Activated naive CD4-positive, alpha-beta T cell (primary cell): ENCODE measurements at places on chromosomes 3 and 15.

DNA sequence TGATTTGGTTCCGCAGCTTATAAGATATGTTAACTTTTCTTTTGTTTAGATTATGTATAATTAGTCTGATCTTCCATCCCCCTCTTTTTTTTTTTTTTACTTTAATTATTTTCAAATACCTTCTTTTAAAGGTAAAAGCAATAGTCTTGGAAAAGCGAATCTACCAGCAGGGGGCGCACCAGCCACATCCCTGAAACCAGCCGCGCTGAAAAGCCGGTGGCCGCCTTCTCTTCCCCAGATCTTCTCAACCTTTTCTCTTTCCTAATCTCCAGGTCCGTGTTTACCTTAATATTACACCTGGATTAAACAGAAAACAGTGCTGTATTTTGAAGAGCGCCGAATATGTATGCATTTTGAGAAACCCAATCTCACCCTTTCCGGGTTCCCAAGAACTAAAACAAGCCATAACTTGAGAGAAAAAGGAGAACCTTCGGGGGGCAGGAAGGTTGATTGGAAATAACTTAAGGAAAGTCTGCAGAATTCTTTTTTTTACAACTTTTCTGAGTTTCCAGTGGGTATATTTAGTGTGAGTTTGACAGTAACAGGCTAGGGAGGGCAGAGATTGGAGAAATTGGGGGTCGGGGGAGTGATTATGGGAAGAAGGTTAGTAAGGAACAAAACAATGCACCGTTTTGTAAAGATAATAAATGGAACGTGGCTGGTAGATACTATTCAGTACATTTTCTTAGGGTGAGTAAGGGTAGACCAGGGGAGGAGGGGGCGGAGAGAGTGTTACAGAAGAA is 2.0 kb upstream of the SOX2 start:
- DNase-seq = peak; percentile 39

DNA sequence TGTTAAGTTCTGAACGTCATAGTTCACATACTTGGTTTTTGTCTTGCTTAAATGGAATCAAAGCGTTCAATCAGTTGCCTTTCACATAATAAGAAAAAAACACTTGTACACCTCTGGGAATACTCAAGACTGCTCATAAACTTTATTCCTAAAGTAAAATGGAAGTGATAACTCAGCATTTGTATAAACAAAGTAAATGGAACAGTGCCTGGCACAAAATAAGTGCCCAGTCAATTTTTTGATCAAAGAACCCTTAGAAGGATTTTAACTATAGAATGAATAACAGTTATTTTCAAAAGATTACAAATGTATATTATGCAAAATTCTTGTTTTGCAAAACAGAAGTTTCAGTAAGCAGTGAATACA is 1.3 kb downstream of the RAB5A start:
- DNase-seq = no peak

DNA sequence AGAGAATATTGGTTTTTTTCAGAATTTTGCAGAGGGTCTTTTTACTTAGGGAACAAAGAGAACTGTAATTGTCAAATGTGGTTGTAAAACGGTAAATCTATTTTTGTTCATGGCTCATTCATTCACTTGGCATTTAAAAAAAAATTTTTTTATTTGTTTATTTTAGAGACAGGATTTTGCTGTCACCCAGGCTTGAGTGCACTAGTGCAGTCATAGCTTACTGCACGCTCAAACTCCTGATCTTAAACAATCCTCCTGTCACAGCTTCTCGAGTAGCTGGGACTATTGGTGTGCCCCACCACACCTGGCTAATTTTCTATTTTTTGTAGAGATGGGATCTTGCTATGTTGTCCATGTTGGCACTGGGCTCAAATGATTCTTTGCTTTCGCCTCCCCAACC is 301.8 kb downstream of the LPP start:
- DNase-seq = no peak

DNA sequence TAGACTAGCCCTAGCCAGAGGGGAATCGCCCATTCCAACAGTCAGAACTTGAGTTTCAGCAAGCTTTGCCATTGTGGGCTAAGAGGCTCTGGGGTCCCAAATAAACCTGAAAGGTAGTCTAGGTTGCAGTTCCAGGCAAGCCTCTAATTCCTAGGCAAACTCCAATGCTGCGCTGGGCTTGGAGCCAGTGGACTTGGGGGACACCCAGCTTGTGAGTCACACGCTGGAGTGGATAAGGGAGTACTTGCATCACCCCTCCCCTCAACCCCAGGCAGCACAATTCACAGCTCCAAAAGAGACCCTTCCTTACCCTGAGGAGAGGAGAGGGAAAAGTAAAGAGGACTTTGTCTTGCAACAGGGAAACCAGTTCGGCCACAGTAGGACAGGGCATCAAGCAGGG is 105.2 kb upstream of the DPPA4 start:
- DNase-seq = no peak

- no peak for DNase-seq
These were observed 39.0 kb downstream of the RASA2 start for GRCh38 chr3:141525814-141526213.

GRCh38 chr3:126375835-126376331 is 18.7 kb upstream of the KLF15 start:
- no peak for DNase-seq

- DNase-seq = no peak
These were observed 34.3 kb upstream of the ANPEP start for GRCh38 chr15:89848970-89849292.

DNA sequence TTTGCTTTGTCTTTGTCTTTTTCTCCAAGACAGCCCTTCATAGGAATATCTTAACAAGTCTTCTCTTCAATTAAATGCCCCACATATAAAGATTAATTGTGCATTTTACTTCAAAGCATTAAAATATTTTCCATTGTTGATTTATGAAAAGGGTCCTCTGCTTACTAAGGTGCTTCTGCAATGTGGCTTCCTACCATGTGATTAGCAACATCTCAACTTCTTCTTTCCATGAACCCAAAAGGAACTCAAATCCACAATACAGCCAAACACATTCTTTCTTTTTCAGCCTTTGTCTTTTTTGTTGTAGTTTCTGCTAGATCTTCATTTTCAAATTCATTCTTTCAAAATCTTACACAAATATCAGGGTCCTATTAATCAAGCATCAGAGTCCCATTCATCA is 309.2 kb downstream of the NSUN3 start:
- no peak for DNase-seq

DNA sequence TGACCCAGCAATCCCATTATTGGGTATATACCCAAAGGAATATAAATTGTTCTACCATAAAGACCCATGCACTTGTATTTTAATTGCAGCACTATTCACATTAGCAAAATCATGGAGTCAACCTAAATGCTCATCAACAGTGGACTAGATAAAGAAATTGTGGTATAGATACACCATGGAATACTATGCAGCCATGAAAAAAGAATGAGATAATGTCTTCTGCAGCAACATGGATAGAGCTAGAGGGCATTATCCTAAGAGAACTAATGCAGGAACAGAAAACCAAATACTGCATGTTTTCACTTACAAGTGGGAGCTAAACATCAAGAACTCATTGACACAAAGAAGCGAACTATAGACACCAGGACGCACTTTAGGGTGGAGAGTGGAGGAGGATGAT is 466.7 kb downstream of the MECOM start:
- DNase-seq = no peak

GRCh38 chr3:13133471-13133981 is 60.3 kb upstream of the IQSEC1 start:
- DNase-seq = no peak

GRCh38 chr15:33031324-33031821 is 163.1 kb downstream of the FMN1 start:
- no peak for DNase-seq

DNA sequence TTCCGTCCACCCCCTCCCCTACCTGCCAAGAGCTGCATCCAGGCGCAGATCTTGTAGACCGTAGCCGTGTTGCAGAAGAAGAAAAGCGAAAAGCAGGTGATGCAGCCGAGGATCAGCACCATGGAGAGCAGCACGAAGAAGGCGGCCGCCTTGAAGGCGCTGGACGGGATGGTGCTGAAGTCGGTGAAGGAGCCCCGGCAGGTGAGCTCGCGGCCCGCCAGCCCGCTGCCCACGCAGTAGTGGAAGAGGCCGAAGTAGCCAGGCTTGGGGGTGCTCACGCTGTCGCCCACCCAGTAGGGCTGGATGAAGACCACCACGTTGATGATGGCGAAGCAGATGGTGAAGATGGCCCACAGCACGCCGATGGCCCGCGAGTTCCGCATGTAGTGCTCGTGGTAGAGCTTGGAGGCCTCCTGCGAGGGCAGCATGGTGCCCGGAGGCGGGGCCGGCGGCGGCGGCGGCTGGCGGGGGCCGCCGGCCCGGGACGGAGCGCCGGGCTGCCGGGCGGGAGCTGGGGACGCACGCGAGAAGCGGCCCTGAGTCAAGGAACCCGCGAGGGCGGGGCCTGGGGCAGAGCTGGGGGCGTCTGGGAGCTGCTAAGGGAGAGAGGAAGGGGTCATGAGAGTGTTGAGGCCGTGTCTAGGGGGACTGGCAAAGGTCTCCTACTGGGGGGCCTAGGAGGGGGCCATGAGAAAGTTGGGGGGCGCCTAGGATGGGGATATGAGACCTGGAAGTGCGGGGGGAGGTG is 1.2 kb downstream of the LHFPL4 start:
- DNase-seq = no peak

- no peak for DNase-seq
These were observed 220.1 kb upstream of the RORA start for GRCh38 chr15:61449186-61449702.

DNA sequence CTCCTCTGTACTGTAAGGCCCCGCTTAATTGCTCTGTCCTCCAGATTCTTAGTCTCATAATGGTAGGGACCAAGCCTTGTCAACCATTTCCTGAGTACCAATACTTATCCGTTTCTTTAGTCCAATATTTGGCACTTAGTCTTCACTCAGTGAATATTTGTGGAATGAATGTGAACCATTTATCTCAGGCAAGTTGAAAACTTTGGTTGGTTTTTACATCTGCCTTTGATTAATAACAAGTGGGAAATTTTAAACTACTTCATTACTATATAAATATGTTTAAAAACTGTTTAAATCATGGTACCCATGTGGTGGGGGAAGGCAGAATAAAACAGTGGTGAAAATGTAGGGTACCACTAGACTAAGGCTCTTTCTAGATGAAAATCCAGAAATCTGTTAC is 15.2 kb downstream of the CA12 start:
- DNase-seq = no peak

- no peak for DNase-seq
These were observed 32.9 kb upstream of the CYP11A1 start for GRCh38 chr15:74400313-74400860.

DNA sequence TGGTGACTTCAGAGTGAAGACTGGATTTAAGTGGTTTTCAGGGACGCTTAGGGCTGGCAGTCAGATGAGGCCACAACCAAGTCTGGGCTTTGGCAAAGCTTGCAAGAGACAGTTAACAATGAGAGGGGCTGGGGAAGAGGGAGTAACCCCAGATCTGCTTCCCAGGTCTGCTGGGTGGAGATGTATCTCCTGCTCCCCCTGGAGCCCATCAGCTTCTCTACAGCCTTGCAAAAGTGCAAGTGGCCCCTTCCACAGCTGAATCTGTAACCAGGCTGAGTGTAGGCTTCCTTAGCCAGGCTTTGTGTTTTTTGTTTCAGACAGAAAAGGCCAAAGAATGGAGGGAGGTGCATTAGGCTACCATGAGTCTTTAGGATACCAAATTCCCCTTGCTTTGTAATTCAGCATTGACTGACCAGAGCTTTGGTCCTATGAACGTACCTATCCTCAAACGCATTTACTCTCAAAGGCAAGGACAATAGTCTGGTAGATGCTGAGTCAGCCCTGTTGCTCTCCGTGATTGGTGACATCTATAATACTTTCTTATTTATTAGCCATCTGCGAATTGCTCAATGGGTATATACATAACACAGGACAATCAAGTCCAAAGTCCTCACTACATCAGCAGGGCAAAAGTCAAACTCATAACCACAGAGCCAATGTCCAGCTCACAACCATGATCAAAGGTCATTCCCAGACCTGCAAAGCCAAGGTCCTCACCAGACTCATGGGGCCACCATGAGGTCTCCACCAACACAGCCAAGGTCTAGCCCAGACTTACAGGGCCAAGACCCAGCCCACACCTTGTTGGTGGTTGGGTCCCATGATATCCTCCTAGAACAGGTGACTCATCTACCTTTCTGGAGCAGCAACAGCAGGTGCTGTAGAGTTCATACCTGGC is 17.1 kb downstream of the CCDC13 start:
- DNase-seq = no peak

DNA sequence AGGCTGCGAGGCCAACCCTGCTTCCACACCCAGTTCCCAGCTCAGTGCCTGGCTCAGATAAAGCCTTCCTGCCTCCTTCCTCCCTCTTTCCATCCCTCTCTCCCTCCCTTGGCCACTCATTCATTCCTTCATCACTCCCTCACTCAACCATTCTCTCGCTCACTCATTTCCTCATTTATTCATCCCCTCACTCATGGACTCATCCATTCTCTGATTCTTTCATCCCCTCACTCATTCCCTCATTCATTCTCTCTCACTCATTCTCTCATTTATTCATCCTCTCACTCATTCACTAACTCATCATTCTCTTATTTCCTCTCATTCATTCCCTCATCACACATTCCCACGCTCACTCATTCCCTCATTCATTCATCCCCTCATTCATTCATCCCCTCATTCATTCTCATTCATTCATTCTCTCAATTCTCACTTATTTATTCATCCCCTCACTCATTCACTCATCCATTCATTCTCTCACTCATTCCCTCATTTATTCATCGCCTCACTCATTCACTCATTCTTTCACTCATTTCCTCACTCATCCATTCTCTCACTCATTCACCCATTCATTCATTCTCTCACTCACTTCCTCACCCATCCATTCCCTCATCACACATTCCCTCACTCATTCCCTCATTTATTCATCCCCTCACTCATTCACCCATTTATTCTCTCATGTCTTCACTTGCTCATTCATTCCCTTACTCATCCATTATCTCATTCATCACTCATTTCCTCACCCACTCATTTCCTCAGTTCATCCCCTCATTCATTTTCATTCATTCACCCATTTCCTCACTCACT is 13.2 kb downstream of the ABTB1 start:
- no peak for DNase-seq

- no peak for DNase-seq
These were observed 7.5 kb upstream of the UACA start for GRCh38 chr15:70770863-70771262.

GRCh38 chr3:188185717-188186251 is 31.8 kb downstream of the LPP start:
- no peak for DNase-seq

DNA sequence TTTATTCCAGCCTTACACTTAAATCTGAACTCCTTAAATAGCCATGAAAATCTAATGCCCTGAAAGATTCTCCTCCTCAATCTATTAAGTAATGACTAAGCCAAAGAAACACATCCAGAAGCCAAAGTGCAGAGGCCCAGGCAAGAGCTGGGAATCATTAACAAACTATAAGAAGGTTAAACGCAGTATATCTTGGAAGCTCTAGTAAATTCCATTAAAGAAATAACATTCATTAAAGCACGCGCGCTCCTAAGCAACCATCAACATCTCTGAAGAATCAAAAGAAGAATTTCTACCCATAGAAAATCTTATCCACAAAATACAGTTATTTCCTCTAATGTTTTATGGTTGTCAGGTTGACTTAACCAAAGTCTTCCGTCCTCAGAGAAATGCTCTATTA is 29.5 kb downstream of the MB21D2 start:
- no peak for DNase-seq
